ENCODE measurements at places on chromosomes 1 and 21.

- no peak for DNase-seq
These were observed 152.6 kb downstream of the ZC3H11B start for GRCh38 chr1:219460081-219460895.

GRCh38 chr1:26359981-26360806 is 6.3 kb upstream of the CRYBG2 start:
- no peak for DNase-seq

- DNase-seq, result no peak
These were observed 16.4 kb downstream of the KCNA10 start for GRCh38 chr1:110502402-110503151.

DNA sequence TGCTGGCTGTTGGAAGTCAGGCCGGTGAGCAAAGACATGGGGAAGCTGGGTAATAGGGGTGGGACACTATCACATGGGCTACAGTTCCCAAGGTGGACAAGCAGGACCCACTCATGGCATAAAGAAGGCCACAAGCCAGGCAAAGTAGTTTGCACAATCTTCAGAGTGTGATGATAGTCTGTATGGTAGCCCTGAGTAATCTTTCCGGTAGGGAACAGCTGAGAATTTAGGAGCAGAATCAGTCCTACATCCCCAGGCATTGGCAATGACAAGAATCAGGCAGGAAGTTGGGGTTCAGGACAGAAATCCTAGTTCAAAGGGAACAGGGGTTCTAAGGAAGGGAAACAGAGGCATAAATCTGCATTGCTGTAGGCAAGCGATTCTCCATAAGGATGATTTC is 23.9 kb upstream of the SPATA6 start:
- no peak for DNase-seq

GRCh38 chr21:32064281-32064910 is 191.6 kb downstream of the HUNK start:
- DNase-seq, result no peak

DNA sequence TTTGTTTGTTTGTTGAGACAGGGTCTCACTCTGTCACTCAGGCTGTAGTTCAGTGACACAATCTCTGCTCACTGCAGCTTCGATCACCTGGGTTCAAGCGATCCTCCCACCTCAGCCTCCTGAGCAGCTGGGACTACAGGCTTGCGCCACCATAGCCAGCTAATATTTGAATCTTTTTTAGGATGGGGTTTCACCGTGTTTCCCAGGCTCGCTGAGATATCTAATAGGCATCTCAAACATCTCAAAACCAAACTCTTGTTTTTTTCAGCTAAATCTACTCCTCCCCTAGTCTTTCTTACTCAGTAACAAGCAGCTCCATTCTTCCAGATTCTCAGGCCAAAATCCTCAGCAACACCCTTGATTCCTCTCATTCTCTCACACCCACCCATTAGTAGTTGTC is 22.0 kb upstream of the SRRM1 start:
- DNase-seq, result no peak

DNA sequence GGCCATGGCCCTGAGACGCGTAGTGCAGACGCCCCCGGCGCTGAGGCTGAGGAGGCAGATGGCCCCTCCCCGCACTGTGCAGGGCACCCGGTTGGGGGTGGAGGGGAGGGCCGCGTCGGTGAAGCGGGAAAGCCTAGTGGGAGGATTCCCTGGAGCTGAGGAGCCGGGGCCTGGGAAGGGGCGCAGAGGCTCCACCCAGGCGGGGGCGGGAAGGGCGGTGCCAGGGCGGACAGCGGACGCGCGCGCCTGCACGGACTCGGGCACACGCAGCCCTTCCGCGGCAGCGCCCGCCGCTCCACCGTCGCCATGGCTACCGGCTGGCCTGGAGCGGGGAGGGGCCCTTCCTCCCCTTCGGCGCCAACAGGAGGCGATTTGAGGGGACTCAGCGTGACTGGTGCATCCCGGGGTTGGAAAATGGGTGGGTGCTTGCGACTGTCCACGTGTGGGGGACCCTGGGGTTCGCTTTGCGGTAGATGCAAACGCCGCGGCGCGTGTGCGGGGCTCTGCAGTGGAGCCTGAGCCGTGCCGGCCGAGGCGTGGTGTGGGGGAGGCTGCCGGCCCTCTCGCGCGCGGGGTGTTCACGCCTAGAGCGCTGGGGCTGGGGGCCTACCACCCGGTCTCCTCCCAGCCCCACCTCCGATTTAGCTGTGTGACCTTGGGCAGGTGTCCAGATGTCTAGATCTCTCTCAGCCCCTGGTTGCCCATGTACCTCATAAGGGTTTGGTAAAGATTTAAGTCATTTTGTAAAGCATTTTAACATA is 35.1 kb downstream of the PTPRF start:
- no peak for DNase-seq

- DNase-seq, result no peak
These were observed 160.6 kb downstream of the HMCN1 start for GRCh38 chr1:185894791-185895190.

DNA sequence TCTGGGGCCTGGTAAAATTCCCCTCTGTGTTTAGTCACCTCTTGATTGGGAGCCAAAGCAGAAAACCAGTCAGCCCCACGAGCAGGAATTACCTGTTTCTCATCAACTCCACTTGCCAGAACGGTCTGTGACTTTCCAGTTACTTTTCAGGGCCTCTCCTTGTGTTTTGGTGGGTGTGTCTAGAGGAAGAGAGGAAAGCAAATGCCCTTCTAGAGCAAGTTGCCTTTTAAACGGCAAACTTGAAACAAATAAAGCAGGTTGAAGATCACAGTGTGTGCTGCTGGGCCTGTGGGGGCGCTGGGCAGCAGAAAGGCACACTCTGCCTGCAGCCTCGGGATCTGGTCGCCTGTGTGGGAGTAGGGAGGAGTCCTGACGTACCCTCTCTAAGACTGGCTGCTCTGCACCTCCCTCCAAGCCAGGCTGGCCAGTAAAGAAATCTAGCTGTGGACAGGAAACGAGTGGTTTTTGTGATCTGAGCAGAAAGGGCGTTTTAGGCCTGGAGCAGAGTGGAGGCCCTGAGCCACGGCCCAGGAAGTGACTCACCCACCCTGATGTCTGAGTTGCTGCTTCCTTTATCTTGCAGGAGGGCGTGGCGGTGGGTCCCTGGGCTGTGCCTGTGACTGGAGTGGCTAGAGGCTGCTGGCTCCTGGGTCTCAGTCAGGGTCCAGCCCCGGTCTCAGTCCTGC is 11.1 kb upstream of the S100A11 start:
- peak; percentile 86 for DNase-seq

- no peak for DNase-seq
These were observed 129.6 kb upstream of the COA6 start for GRCh38 chr1:234243521-234244260.

DNA sequence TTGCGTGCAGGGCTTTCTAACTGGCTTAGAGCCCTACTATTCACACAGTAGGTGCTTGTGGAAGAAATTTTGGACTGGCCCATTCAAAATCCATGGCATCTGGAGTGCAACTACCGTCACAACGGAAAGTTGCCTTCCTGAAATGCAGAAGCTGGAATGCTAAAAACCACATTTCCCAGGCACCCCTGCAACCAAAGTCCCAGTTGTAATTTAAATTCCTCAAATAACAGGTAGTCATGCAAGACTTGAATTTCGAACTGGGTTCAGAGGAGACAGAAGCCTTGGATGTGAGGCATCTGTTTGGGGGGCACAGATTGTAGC is 186.7 kb downstream of the TOMM20 start:
- no peak for DNase-seq

- no peak for DNase-seq
These were observed 145.8 kb downstream of the ADSS2 start for GRCh38 chr1:244305776-244306341.

- DNase-seq, result no peak
These were observed 52.9 kb upstream of the SIM2 start for GRCh38 chr21:36646011-36646410.

GRCh38 chr1:35554266-35555211 is 2.7 kb downstream of the KIAA0319L start:
- DNase-seq, result peak; percentile 75

DNA sequence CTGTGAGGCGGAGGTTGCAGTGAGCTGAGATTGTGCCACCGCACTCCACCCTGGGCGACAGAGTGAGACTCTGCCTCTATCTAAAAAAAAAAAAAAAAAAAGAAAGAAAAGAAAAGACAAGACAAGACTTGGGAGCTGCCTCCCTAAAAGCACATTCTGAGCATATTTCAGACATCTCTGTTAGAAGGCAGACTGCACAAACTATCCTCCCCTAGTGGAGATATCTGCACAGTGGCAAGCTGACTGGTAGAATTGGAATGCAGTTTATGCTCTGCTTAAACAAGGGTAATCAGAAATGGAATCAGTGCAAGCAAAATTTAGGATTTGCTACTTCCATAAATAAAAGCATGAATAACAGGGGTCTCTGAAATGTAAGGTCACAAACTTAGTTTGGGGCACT is 31.8 kb downstream of the GNG4 start:
- no peak for DNase-seq

DNA sequence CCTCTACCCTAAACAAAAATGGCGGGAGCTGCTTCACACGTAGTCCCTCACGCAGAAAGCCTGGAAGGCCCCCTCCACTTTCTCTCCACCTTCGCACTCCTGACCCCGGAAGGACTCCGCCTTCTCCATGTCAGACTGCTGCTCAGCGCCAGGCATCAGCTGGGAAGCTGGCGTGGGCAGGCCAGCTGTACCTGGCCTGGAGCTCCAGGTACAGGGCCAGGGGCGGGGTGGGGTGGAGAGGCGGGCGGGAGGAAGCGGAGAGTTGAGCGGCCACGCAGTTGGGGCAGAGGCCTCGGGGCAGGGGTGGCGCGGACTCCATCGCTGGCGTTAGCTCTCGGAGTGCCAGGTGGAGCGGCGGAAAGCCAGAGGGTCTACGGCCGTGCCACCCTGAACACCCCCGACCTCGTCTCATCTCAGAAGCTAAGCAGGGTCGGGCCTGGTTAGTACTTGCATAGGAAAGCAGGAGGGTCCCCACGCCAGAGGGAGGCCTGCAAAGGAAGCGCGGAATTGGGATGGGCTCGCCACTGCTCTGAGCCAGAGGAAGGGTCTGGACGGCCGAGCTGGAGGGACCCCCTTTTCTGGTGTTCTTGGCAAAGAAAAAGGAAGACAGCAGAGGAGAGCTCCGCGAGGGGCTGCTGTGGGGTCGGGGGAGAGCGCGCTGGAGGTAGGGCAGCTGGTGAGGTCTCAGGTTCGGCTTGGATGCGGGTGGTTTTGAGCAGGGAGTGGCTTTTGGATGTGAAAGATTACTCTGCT is at the start of gene MIGA1:
MIGA1 (plus strand) TSS at position 121 of the 753 bp plus-strand sequence. CDS start 3,604 bp downstream, outside the sequence.
- DNase-seq, result peak; percentile 91

DNA sequence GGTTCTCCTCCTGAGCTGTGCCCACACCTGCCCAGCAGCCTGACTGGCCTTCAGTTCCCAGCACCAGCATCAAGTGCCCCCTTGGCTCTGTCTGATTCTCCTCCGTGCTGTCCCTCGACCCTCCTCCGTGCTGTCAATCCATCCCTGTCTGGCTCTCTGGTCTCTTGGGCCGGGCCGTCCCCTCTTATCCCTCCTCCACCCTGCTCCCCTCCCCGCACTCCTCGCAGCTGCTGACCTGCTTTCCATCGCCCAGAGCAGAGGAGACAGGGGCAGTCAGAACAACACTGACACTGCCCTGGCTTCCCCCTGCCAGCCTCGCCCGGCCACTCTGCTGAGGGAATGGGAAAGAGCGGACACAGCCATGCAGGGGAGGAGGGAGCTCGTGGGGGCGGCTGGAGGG is 267.4 kb downstream of the CAMTA1 start:
- no peak for DNase-seq

DNA sequence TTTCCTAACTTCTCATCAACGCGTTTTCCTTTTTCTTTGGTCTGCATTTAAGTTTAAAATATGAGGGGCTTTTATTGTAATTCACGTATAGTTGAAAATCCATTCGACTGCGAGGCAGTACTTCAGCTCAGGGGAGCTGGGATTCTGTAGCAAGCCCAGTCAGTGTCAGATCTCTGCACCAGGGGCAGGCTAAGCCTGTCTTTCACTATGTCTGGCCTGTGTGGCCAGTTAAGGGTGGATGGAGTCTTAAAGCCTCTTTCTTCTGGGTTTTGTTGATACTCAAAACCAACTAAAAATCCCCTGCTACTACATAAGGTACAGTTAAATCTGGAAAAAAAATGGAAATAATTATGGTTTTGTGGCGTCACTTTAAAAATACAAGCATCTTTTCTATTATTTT is 124.7 kb downstream of the TYW3 start:
- DNase-seq, result no peak

DNA sequence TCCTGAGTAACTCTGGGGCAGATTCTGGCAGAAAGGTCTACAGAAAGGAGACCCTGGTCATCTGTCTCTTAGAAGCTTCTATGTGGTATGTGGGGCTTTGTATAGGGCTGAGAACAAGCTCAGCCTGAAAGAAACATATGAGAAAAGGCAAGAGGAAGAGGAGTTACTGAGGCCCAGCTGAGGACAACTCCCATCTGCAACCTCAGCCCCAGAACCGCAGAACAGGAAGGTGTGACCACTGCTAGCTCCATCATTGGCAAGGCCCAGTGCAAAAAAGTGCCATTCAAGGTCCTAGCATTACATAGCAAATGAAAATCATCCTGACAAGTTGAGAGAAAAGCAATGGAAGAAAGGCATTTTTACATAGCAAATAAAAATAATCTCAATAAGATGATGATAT is 503.8 kb downstream of the NPHP4 start:
- no peak for DNase-seq

DNA sequence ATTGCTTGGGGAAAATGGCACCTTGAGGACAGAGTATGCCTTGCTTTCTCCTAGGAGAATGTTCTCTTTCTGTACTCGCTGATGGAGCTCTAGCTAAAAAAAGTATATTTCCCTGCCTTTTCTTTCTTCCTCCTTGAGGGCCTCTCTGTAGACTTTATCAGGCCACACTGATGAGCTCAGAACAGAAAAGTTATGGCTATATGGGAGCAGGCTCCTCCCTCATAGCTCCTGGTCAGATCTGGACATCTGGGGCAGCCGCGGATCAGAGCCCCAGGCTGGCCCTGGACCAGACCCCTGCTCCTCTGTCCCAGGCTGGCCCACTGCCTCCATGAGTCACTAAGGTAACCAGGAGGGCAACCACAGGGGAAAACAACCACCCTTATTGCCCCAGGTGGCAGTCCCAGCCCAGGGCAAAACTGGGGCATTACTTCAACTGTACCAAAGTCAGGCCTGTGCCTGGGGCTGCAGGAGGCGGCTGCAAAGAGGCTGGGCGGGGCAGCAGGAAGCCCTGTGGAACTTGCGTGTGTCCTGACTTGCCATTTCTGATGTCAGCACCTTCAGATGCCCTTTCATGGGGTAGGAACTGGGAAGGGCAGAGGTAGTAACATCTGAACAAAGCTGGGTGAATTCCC is 26.3 kb upstream of the ZNF648 start:
- DNase-seq, result no peak

DNA sequence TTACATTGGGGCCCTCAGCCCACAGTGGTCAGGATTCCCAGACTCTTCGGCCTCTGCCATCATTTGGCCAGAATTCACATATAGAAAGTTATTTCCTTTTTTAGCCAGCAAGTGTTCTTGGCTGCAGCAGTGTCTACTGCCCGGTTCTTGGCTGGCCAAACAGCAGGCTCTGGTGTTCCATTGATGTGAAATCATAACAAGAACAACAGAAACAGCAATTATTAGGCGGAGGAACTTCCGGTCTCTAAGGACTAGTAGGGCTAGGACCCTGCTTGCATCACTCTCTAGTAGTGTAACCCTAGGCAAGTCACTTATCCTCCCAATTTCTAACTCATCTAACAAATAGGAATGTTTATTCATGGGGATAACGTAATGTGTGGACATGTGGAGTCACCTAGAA is 8.7 kb upstream of the GJA5 start:
- DNase-seq, result no peak

Data from HAP-1 (cell line).